Stimulated activated CD4-positive, alpha-beta T cell treated with anti-CD3 and anti-CD28 coated beads, Interleukin-15, amount 100 ng/mL, for 1 hour (primary cell): ENCODE measurements at places on chromosomes 11 and 22.

- no peak for DNase-seq
These were observed 62.7 kb upstream of the NECTIN1 start for GRCh38 chr11:119791701-119792151.

DNA sequence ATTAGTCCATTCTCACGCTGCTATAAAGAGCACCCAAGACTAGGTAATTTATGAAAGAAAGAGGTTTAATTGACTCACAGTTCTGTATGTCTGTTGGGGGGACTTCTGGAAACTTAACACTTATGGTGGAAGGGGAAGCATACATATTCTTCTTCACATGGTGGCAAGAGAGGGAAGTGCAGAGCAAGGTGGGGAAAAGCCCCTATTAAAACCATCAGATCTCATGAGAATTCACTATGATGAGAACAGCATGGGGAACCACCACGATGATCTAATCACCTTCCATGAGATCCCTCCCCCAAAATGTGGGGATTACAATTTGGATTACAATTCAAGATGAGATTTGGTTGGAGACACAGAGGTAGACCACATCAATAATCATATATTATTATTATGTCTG is 25.7 kb downstream of the CEP57 start:
- DNase-seq = no peak

- no peak for DNase-seq
These were observed 17.7 kb upstream of the MICAL2 start for GRCh38 chr11:12092714-12093113.

- no peak for DNase-seq
These were observed 27.4 kb downstream of the RRAS2 start for GRCh38 chr11:14331476-14332136.

DNA sequence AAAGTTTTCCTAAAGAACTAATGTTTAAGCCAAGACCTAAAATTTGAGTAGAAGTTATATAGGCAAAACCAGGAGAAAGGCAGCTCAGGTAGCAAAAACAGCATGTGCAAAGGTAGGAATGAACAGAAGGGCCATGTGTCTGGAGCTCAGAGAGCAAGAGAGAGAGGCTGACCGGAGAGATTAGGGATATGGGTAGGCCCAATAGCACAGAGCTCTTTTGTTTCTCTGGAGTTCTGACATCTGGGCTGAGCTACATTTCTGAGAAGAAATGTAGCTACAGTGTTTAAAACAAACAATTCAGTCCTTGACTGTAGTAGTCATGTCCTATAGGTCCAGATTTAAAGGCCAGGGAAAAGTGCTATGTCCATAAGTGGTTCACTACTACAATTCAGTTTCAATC is 4.5 kb downstream of the C11orf97 start:
- no peak for DNase-seq

GRCh38 chr11:134630861-134631260 is 218.8 kb upstream of the B3GAT1 start:
- no peak for DNase-seq

DNA sequence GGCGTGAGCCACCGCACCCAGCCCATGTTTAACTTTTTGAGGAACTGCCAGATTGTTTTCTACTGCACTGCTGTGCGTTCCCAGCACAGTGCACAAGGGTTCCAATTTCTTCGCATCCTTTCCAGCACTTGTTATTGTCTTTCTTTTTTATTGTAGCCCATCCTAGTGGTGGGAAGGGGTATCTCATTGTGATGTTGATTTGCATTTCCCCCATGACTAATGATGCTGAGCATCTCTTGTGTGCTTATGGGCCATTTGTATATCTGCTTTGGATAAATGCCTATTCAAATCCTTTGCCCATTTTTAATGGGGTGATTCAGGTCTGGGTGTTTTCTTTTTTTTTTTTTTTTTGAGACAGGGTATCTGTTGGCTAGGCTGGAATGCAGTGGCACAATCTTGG is 36.6 kb upstream of the SYT7 start:
- DNase-seq = no peak

GRCh38 chr22:29772170-29772641 is 5.0 kb downstream of the UQCR10 start:
- no peak for DNase-seq

DNA sequence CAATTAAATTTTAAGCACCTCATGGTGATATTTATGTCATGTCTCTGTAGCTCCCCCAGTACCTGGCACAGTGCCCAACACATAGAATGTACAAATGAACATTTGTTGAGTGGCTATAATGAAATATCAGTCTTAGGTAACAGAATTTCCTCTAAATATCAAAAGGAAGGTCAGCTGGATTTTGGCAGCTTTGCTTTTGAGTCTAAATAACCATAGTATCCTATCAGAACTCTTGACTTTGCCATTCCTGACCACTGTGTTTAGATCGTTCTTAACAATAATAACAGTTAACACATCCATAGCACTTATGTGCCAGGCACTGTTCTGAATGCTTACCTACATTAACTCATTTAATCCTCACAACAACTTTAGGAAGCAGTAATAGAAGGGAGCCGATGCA is 26.6 kb downstream of the TMEM123 start:
- no peak for DNase-seq

DNA sequence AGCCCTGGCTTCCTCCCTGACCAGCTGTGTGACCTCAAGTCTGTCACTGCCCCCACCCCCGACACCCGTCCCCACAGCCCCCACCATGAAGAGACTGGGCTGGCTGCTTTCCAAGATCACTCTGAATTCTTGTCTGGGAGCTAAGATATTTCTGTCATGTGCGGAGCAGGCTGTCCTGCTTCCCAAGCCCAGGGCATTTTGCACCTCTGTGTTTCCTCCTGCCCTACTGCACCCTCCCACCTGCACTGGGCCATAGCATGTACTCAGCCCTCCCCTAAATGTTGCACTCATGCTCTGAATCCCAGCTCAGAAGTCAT is 30.3 kb upstream of the MYEOV start:
- DNase-seq = no peak

GRCh38 chr11:134949121-134950090 is 537.4 kb upstream of the B3GAT1 start:
- no peak for DNase-seq

- no peak for DNase-seq
These were observed 64.5 kb downstream of the BARX2 start for GRCh38 chr11:129440028-129440713.

DNA sequence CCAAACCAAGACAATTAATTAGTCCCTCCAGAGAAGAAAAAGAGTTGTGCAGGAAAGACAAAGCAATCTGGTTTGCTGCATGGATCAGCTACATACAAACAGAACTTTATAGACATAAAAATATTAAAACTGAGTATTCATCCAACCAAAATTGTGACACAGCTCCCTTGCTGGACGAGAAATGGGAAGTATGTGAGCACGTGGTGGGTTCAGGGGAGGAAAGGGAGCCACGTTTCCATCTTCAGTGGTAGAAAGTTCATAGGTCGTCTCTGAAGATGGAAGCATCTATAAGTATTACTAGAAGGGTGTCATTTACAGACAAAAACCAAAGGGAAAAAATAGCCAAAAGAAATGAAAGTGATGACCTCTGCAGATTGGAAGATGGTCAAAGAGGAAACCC is 7.1 kb upstream of the KCNJ5 start:
- DNase-seq = no peak

GRCh38 chr11:110912437-110912836 is 200.2 kb upstream of the ARHGAP20 start:
- no peak for DNase-seq

GRCh38 chr11:119310682-119311052 is 6.3 kb downstream of the MCAM start:
- no peak for DNase-seq

DNA sequence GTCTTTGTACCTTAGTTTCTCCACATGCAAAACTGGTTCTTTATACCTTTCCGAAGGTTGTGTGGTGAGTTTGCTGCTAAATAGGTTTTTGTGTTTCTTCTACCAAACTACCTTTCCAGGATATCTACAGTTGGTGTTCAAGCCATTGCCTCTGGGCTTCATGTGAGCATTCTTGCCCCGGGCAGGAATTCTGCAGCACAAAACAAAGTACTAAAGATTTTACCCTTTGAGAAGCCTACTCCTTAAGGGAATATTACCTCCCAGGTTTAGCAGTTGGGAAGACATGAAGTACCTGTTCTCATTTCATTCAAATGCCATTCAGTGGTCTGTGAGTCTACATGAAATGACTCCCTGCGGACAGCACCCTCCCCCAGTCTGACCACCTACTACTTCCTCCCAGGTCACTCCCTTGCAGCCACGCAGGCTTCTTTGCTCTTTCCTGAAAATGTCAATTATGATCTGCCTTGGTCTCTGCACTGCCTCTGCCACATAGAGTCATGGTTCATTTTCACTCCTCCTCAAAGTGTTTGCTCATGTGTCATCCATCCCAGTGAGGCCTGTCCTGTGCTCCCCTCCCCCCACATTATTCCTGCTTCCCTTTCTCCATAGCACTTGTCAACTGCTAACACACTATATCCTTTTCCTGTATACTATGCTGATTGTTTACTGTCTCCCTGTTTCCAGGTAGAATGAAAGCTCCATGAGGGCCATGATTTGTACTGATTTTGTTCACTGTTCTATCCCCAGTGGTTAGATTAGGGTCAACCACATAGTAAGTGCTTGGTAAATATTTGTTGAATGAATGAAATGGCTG is 36.9 kb downstream of the PACS1 start:
- DNase-seq = no peak

- DNase-seq = no peak
These were observed 7.2 kb upstream of the OAF start for GRCh38 chr11:120203626-120204025.
